GM12892 (cell line): ENCODE measurements at places on chromosomes 13 and 19.

- DNase-seq, result no peak
These were observed 51.1 kb downstream of the HSPH1 start for GRCh38 chr13:31110617-31111016.

- DNase-seq, result no peak
These were observed 10.5 kb upstream of the SLC7A1 start for GRCh38 chr13:29605860-29606526.

- DNase-seq, result no peak
These were observed 82.2 kb upstream of the CSNK1A1L start for GRCh38 chr13:37187621-37188020.

DNA sequence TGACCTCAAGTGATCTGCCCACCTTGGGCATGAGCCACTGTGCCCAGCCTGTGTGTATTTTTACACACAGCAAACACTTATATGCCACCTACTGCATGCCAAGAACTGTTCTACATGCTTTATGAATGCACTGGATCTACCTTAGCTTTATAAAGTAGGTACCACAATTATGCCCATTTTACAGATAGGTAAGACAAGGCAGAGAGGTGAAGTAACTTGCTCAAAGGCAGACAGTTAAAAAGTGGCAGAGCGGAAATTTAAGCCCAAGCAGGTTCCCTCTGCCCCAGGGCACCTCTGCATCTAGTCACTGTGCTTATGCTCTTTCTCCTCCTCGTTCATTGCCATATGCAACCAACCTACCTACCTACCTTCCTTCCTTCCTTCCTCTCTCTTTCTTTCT lies 10.5 kb downstream of the ADAMTS10 start:
- no peak for DNase-seq

GRCh38 chr13:62357887-62358645 lies 942.4 kb upstream of the PCDH20 start:
- no peak for DNase-seq

- no peak for DNase-seq
These were observed 122.4 kb downstream of the TRPC4 start for GRCh38 chr13:37747071-37747612.

- DNase-seq, result no peak
These were observed 523.1 kb downstream of the DCT start for GRCh38 chr13:93956426-93956825.

DNA sequence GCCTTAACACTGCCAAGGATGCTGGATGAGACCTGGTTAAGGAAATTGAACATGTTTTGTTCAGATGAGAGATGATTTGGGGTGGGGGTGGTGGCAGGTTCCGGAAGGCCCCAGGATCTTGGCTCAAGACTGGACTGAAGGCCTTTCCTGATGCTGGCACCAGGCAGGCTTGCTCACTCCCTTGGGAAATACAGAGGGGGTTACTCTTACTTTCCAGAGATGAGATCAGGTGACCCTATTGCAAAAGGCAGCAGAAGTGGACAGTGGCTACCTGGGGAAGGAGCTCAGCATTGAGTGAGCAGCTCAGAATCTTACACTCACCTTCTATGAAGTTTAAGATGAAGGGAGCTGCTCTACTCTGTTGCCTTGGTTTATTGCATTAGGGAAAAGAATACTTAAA lies 10.8 kb downstream of the GATAD2A start:
- DNase-seq, result no peak

- no peak for DNase-seq
These were observed 2269.2 kb upstream of the PCDH20 start for GRCh38 chr13:63684822-63685221.
